ENCODE measurements at places on chromosomes 4 and X.

GRCh38 chr4:74715706-74716435 is 78.5 kb downstream of the BTC start:
- no peak for DNase-seq

GRCh38 chr4:167939863-167940616 is 152.3 kb upstream of the ANXA10 start:
- no peak for DNase-seq

DNA sequence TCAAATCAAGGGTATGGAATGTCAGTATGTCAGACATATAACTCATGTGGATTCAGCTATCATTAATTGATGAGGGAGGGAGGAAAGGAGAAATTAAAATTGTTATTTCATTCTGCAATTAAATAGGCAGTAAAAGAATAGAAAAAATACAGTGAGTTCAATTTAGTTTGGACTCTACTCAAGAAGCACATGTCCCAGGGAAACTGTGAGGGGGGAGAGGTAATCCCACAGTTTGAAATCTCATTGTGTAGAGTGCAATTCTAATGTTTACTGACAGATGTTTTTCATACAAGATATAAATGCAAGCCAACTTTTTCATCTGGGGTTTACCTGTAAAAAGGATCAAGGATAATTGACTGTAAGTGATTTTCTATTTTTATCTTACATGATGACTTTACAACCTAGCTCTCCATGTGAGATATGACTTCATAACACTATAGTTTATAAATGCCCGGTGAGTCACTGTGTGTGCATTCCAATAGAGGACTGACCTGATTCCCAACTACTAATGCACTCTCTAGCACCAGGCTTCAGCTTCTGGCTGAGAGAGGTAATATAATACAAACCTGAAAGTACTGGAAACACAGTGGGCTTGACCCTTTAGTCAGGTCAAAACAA is 35.2 kb upstream of the SCD5 start:
- no peak for DNase-seq

GRCh38 chr4:162164906-162165510 is 1.2 kb upstream of the FSTL5 start:
- no peak for DNase-seq

DNA sequence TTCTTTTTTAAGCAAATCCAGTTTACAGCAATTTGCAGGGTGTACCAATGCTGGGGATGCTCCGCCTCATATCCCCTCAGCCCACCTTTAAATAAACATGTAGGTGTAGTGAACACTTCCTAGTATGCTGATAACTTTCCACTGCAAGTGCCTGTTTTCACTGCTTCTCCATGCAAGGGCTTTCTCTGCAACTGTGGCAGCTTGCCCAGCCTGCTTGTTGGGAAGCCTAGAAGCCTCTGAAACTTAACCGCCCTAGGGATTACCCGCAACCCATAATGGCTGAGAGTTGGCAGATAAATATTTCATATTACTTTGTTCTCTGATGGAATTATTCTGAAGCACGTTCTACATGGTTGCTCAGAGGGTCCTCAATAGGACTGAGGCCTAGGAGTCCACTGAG is 253.7 kb upstream of the DDX53 start:
- DNase-seq = no peak

- DNase-seq = no peak
These were observed 20.5 kb downstream of the COMMD8 start for GRCh38 chr4:47442980-47443379.

DNA sequence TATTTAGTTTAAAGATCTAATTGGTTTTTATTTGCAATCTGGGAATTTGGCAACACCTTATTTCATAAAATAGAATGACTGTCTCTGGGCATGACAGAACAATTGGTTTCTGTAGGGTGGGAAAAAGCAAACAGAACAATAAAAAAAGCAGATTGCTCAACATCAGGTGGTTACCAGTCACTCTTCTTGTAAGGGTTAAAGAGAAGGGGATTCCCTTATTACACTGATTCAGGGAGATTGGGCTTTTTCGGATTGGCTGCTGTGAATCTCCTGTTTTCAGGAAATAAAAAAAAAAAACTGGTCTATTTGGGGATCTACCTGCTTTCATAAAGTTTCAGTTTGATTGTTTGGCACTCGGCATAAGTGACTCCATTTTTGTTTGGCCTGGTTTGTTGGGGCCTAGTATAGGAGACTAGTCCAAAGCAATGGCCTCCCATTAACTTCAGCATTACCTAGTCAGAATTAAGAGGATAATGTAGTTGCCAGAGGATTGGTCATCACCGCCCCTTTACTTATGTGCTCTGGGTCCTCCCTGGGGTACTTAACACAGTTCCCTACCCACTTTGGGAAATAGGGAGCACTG is 380.5 kb downstream of the IDS start:
- DNase-seq = no peak

- DNase-seq = no peak
These were observed 148.1 kb upstream of the SH3RF1 start for GRCh38 chr4:169418846-169419245.

DNA sequence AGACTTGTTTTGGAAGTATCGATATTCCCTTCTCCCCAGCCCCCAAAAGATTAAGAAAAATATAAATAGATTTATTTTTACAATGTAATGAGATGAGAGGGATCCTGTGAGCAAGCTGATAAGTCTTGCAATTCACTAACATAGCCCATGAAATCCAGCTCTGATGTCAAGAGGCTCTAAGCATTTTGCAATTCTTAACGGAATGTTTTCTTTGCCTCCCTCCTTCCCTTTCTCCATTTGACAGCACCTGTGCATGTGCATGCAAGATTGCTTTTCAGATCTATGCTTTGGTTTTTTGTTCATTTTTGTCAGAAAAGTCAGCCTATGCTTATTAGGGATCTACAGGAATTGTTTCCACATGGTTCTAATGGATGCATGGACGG is 169.9 kb downstream of the SLIT2 start:
- DNase-seq = no peak

GRCh38 chr4:181331214-181331613 is 912.0 kb upstream of the TENM3 start:
- no peak for DNase-seq

DNA sequence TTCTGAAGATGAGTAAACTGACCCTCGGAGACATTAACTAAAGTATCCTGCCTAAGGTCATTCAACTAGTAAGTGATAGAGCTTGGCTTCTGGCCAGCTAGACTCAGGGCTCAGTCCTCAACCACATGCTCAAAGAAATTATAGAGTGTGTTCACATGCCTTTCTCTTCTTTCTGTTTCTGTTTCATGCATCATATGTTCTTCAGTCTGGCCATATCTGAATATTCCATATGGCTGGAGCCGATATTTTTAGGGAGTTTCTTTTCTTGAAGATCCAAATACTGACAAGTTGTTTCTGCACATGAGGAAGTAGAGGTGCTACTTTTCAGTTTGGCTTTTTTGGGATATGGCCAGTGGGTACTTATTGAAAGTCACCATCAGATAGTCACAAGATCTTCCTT is 44.9 kb downstream of the MMRN1 start:
- DNase-seq = no peak

DNA sequence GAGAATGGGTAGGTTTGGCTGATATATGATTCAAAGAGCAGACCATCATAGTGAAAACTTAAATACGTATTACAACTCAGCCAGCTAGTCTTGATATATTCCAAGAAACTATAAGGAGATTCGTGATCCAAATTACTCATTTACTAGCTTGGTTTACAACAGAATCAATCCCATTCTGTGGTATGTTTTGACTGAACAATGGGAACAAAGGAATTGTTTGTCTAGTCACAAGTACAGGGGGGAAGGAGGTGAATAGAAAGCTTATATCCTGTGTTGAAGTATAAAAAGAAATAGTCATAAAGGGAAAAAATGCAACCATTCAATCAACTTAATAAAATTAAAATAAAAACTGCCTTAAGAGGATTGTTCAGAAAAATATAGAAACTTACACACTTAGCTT is 17.0 kb downstream of the C4orf54 start:
- DNase-seq = no peak

- no peak for DNase-seq
These were observed 5.1 kb downstream of the PPP1R2C start for GRCh38 chrX:42772874-42773273.

- no peak for DNase-seq
These were observed 33.4 kb downstream of the SEPTIN11 start for GRCh38 chr4:76982638-76983584.

DNA sequence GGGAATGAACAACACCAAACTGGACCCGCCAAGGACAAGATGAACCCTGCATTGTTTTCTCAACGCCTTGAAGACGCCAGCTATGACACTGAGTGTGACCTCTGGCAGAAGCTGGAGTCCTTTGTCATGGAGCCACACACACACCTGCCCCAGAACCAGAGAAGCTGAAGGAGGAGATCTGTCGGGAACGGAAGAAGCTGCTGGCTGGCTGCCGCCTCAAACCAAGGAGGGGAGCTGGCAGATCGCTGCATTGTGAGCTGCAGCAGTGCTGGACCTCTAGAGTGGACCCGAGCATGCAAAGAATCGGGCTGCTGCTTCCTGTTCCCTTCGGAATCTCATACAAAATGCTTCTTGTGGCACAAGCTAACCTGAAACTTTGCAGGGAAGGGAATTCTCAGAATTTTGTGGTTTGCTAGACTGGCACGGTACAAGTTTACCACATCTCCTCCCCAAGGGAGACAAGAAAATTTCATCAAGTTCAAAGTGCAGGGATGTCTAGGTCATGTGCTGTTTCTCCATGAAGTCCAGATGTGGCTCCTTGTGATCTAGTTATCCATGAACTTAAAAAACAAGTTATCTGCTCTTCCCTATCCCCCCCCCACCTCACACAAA is 23.4 kb upstream of the GLRB start:
- DNase-seq = no peak

DNA sequence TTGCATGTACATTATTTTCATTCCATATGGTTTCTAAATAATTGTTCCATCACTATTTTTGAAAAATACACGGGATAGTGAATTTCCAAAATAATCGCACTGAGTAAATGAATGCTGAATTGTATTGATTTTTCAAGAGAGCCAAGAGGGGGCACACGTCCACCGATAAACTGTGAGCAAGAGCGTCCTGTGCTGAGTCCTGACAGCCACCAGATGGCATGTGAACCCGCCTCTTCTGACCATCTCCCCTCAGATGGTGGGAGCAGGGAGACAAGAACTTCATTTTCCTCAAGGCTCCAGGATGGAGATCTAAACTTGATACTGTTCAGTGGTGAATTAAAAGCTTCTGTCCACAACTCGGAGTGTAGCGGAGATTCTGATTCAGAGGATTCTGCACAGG is 30.6 kb upstream of the IL9R start:
- DNase-seq = no peak

- DNase-seq = no peak
These were observed 33.9 kb upstream of the VCX2 start for GRCh38 chrX:8204943-8205342.

GRCh38 chrX:139246295-139246694 is 284.2 kb upstream of the F9 start:
- DNase-seq = no peak

- no peak for DNase-seq
These were observed 116.0 kb downstream of the SOWAHB start for GRCh38 chr4:76781698-76782595.

- no peak for DNase-seq
These were observed 477 bp downstream of the FGF5 start for GRCh38 chr4:80266902-80267380.

DNA sequence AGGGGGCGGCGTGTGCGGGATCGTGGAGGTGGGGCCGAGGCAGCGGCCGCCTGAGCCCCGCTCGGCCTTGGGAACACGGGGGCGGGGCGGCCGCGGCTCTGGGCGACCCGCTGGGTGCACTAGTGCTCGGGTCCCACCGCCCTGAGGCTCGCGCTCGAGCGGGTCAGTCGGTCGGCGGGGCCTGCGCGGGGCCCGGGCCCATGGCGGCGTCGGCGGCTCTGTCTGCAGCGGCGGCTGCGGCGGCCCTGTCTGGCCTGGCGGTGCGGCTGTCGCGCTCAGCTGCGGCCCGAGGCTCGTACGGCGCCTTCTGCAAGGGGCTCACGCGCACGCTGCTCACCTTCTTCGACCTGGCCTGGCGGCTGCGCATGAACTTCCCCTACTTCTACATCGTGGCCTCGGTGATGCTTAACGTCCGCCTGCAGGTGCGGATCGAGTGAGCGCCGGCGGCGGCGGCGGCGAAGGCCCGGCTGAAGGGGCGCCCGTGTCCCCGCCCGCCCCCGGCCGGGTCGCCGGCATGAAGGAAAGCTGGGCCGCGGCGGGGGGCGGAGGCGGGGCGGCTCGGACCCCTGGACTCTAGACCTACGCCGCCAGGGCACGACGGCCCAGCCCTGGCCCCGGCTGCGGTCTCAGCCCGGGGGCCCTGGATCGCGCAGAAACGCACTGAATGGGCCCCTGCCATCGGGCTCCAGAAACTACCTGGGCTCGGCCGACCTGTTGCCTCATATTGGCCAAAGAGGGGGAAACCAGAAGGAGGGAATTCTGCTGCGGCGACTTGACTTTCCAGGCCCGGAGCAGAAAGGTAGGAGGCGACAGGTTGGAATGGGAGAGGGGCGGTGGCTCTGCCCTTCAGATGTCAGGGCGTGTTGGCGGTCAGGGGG is at the start of gene SMIM10L2A:
Gene SMIM10L2A (plus strand): TSS at position 13 of the 878 bp plus-strand sequence. CDS start 188 bp downstream, at position 201.
- DNase-seq = no peak

- no peak for DNase-seq
These were observed 37.6 kb downstream of the DCLK2 start for GRCh38 chr4:150115851-150116250.

DNA sequence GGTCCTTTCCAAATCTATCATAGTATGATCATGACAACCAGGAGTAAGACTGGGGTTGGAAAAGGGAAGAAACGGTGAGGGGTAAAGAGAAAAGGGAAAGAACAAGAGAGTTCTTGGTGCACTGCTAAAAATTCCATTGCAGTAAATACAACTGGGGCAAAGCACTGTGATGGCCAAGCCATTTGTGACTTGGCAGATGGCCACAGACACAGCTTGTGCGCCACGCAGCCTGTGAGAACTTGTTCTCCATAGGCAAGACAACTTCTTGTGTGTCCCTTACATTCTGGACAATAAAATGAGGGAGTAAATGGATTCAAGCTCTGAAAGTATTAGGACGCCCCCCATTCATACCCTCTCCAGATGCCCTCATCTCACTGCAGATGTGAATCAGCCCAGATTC is 10.9 kb downstream of the MFAP3L start:
- no peak for DNase-seq

- no peak for DNase-seq
These were observed 104.7 kb upstream of the NOCT start for GRCh38 chr4:138910914-138911336.
